ENCODE measurements at places on chromosomes 6 and 20.

DNA sequence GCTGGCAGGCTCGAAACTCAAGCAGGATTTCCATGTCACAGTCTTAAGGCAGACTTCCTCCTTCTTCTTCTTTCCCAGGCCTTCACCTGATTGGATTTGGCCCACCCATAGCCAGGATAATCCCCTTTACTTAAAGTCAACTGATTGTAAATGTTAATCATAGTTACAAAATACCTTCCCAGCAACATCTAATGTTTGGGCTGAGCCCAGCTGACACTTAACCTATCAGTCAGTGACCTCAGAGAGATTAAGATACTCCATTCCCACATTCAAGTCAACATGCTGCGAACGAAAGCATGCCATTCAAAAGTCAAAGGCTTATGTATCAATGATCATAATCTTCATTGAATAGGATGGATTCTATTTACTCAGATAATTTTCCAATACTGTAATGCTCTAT is 16.0 kb downstream of the MAP7 start:
- DNase-seq = no peak

GRCh38 chr20:62937268-62938104 is 461 bp upstream of the GID8 start:
- peak; percentile 96 for DNase-seq

- DNase-seq = no peak
Measured at GRCh38 chr6:96777113-96777512, 60.2 kb downstream of the GPR63 start.

GRCh38 chr20:51418137-51418529 is 124.4 kb downstream of the NFATC2 start:
- no peak for DNase-seq

DNA sequence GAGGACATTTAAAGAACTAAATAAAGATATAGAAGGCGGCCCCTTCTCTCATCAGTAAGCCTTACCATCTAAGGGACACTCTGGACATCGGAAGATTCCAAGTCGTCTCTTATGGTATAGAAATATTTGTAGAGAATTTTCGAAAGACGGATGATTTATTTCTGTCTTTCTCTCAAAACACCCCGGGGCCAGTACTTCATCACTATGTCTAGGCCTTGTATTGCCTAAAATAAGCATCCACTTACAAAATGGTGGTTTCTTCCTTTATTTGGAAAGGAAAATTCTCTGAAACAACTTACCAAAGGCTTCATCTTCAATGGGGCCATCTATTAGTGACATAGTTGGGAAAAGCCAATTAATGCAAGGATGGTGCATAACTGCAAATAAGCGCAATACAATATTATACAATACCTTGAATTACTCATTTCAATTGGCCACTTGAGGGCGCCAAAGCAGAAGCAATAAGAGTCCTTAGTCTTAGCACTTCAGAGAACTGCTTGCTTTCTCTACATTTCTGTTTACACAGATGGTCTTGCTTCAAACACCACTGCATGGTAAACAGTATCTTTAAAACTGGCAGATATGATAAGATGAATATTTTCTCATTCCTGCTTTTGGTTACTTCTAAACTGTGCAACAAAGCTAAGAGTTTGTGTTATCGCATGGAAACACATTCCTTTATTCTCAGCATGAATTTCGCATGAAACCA is 113.2 kb downstream of the VIP start:
- DNase-seq = peak; percentile 54

- DNase-seq = no peak
Measured at GRCh38 chr6:7390226-7390878, 744 bp downstream of the RIOK1 start.

DNA sequence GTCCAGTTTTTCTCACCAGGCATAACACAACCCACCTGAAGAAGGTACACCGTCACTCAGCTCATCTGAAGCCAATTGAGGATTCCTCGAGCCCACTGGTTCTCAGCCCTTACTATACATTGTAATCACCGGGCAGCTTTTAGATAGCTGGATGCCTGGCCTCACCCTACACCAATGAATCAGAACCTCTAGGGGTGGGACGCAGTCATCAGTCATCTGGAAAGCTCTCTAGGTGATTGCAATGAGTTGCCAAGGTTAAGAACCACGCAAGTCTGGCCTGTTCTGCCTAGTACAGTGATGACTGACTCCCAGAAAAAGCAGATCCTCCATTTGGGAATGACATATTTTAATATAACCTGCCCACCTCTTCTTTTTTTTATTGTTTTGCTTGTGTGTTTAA is 41.1 kb downstream of the MC3R start:
- DNase-seq = no peak

DNA sequence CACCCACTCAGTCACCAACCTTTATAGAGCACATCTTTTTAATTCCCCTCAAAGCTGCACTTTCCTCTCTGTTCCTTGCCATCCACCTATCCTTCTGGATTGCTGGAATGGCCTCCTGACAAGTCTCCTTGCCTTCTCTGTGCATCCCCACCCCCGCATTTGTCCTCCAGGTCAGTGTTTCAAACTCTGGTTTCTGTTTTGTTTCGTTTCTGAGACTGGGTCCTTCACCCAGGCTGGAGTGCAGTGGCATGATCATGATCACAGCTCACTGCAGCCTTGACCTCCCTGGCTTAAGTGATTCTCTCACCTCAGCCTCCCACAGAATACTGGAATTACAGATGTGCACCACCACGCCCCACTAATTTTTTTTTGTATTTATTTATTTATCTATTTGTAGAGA is 96.2 kb downstream of the PLCB1 start:
- DNase-seq = no peak

- no peak for DNase-seq
Measured at GRCh38 chr6:119612911-119613381, 263.4 kb upstream of the MAN1A1 start.

- no peak for DNase-seq
Measured at GRCh38 chr6:108920751-108921150, 72.5 kb downstream of the ARMC2 start.

DNA sequence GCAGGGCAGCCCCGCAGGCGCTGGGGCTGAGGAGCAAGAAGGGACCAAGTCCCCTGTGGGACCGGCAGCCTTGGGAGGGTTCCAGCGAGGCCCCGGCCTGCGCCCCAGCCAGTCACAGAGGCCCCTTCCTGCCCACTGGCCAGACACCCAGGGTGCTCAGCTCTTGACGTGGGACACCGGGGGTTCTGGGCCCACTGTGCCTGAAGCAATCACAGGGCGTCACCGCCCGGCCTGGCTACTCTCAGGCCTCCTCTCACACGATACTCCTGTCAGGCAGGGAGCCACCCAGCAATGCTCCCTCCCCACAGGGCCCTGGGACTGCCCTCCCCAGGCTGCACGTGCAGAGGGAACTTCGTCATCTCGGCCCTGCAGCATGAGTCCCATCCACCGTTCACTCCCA is 14.5 kb downstream of the TAF4 start:
- no peak for DNase-seq

DNA sequence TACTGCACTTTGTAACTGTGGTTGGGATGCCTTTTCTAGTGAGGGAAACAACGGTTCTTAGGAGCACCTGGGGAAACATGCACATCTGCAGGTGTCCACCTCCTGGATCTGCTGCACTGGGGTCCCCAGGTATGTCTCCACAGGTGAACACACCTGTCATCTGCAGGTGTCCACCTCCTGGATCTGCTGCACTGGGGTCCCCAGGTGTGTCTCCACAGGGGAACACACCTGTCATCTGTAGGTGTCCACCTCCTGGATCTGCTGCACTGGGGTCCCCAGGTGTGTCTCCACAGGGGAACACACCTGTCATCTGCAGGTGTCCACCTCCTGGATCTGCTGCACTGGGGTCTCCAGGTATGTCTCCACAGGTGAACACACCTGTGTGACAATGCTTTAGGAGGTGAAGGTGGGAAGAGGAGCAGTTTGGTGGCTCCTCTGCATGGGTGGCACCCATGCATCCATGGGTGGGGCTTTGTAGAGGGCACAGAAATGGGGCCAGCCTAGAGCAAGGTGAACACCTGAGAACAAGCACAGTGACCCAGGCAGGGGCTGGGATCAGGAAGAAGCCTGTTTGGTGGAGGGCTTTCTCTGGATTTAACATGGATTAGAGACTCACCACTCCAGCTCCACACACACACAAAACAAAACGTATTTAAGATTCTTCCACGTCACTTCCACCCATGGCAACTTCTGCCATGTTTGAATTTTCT is 206.0 kb upstream of the CDH4 start:
- DNase-seq = no peak

- DNase-seq = no peak
Measured at GRCh38 chr6:64293298-64293697, 657.7 kb downstream of the PHF3 start.

- DNase-seq = peak; percentile 62
Measured at GRCh38 chr20:37615340-37616109, 78.3 kb upstream of the CTNNBL1 start.

DNA sequence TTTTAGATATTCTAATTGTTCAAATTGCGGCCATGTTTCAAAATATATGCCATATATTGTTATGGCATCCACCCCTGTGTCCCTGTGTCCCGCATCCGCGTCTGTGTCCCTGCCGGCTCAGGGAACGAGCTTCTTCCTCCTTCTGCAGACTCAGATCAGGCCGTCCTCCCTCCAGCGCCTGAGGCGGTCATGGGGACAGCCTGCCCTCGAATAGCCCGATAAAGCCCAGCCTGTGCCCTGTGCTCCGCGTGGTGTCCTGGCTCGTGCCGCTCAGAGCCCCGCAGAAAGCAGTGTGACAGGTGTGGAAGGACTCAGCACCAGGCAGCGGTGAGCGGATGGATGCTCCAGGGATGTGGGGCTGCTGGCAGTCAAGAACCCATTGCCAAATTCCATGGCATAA is 663.4 kb upstream of the DEFB115 start:
- no peak for DNase-seq

All from stimulated activated CD4-positive, alpha-beta T cell treated with anti-CD3 and anti-CD28 coated beads, Interleukin-12 subunit alpha, Interleukin-12 subunit beta, amount 100 ng/mL, for 4 hours (primary cell).